Articular chondrocyte of knee joint (primary cell): ENCODE measurements at places on chromosomes 5 and 9. TPM values are rescaled to one million over a fixed set of nuclear protein-coding genes. Genes with fewer than 3 reads are reported as not detected.

GFI1B gene
- 0.11 TPM in 1 of 2 replicates, not detected in the other for total RNA-seq

OR1Q1 gene
- not detected in 2 replicates for total RNA-seq

TSSK1B gene
- total RNA-seq, result 0.43 and 0.52 TPM in 2 replicates

GRM6 gene
- total RNA-seq, result not detected in 2 replicates

SCGB3A1 gene
- not detected in 2 replicates for total RNA-seq

PCDHB12 gene
- 1.0 and 1.3 TPM in 2 replicates for total RNA-seq

HSPA4 gene
- 123 and 126 TPM in 2 replicates for total RNA-seq

STARD4 gene
- 48.3 and 56.3 TPM in 2 replicates for total RNA-seq

IL6ST gene
- total RNA-seq, result 873 and 888 TPM in 2 replicates

RFESD gene
- 3.4 and 4.1 TPM in 2 replicates for total RNA-seq

DPM2 gene
- total RNA-seq, result 11.3 and 11.4 TPM in 2 replicates

ANKRD18A gene
- not detected in 2 replicates for total RNA-seq

GFPT2 gene
- 59.0 and 66.6 TPM in 2 replicates for total RNA-seq

MOB3B gene
- total RNA-seq, result 0.13 and 0.22 TPM in 2 replicates

RANBP17 gene
- 27.3 and 28.6 TPM in 2 replicates for total RNA-seq

DMRT2 gene
- not detected in 2 replicates for total RNA-seq

ZNF474 gene
- total RNA-seq, result 0.22 and 0.26 TPM in 2 replicates

SAXO1 gene
- 0.13 and 0.22 TPM in 2 replicates for total RNA-seq

NTNG2 gene
- 32.0 and 40.5 TPM in 2 replicates for total RNA-seq

RNF224 gene
- not detected in 2 replicates for total RNA-seq

PDCD1LG2 gene
- total RNA-seq, result 8.9 and 9.1 TPM in 2 replicates

CCDC183 gene
- 0.26 and 0.32 TPM in 2 replicates for total RNA-seq

ANKH gene
- 74.4 and 105 TPM in 2 replicates for total RNA-seq

INSL6 gene
- not detected in 2 replicates for total RNA-seq

EIF4EBP3 gene
- 4.2 and 5.0 TPM in 2 replicates for total RNA-seq

ANKDD1B gene
- 0.78 and 1.3 TPM in 2 replicates for total RNA-seq

FRMD3 gene
- total RNA-seq, result 0.11 and 0.13 TPM in 2 replicates
